ENCODE measurements at places on chromosomes 3 and 15.

- DNase-seq, result no peak
Observed at GRCh38 chr3:158918008-158918407, 116.2 kb downstream of the MFSD1 start.

- no peak for DNase-seq
Observed at GRCh38 chr3:18988614-18989229, 159.6 kb upstream of the KCNH8 start.

GRCh38 chr3:69160107-69160506, 37.7 kb upstream of the LMOD3 start:
- no peak for DNase-seq

- DNase-seq, result no peak
Observed at GRCh38 chr15:40923551-40923950, 5.6 kb upstream of the DLL4 start.

DNA sequence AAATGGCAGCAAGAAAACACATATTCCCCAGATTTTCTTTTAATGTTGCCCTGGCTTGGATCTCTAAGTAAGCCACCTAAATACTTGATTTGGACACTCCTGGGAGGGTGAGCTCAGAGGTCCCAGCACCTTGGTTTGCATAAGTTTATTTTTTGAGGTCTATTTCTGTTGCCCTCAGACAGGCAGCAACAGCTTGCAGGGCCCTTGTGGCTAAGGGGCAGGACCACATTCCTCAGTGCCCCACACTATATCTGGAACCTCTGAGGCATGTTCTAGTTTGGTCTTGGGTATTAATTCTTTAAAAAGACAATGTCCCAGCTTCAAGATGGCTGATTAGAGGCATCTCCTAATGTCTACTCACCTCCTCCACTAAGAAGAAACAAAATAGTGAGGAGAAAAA, 57.5 kb downstream of the IGSF11 start:
- no peak for DNase-seq

GRCh38 chr3:179093807-179094206, 22.2 kb upstream of the ZMAT3 start:
- DNase-seq, result no peak

DNA sequence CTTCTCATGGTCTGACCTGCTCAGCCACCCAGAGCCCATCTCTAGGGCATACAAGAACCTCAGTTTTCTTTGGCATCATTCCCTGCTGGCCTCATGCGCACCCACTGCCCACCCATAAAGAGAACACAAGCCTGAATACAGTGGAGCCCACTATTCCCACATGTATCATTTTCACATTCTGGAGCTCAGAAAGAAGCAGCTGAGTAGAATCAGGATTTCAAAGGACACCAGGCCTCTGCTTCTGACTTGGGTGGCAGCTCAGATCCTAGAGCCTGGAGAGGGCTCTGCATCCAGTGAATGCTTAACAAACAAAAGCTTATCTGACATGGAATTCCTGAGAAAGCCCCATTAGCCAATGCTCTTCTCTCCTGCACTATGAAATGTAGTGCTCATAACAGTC, 34.7 kb downstream of the RBP2 start:
- no peak for DNase-seq

DNA sequence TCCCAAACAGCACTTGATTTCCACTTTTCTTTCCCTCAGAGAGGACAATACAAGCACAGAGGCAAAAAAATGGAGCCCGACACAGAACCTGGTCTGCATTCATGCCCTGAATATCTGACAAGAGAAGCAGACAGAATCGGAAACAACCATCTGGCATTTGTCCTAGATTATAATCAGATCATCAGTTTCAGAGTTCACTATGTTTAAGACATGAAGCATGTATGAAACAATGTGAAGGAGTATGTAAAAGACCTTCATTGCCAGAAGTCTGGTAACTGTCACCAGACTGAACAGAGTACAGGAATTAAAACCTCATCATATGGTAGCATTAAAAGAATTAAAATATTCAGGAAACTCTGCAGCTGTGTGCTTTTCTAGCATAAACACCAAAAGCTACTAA, 65.0 kb downstream of the SETD2 start:
- no peak for DNase-seq

DNA sequence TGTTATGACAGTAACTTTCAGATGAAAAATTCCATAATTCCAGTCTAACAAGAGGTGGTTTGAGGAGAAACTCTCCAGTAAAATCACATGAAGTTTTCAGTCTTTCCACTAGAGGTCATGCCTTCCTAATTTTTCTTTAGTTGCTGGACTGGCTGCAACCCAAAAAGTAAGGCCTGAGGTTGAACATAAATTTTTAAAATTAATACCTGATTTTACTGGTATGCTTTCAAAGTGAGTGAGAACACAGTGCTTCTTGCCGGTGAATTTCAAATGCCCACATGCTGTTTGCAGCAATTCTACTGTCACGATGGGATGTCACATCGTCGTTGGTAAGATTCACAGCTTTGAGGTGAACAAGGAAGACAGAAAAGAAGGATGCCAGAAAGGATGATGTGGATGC, 89.0 kb upstream of the FGF12 start:
- DNase-seq, result no peak

Measured in stimulated activated CD4-positive, alpha-beta T cell treated with anti-CD3 and anti-CD28 coated beads, Interleukin-1b, Interleukin-23, amount 100 ng/mL, for 4 hours (primary cell).